CD4-positive, alpha-beta T cell treated with Interleukin-12 subunit alpha and Interleukin-12 subunit beta, for 1 hour (primary cell): ENCODE measurements at places on chromosomes 16 and 17.

DNA sequence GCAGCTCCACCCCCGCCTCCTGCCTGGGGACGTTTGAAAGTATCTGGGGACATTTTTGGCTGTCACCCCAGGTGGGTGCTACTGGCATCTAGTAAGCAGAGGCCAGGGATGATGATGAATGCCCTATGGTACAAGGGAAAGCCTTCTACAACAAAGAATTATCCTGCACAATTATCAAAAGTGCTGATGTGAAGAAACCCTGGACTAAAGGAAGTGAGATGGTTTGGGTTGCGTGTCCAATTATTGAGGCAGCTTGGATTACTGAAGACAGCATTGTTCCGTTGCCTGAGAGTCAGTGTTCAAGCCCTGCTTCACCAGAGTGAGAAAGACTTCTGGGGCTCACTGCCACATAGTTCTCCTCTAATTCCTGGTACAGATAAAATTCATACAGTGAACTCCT lies 343.4 kb downstream of the CA10 start:
- no peak for DNase-seq

- DNase-seq, result no peak
Observed at GRCh38 chr17:65121916-65122806, 15.0 kb upstream of the RGS9 start.

GRCh38 chr17:6041246-6041645 lies 28.9 kb upstream of the WSCD1 start:
- no peak for DNase-seq

GRCh38 chr16:72837846-72838585 lies 209.9 kb downstream of the ZFHX3 start:
- DNase-seq, result no peak

GRCh38 chr17:6172642-6173330 lies 102.6 kb downstream of the WSCD1 start:
- DNase-seq, result no peak

GRCh38 chr16:67378642-67379041 lies 14.7 kb downstream of the TPPP3 start:
- DNase-seq, result no peak
